ENCODE measurements at places on chromosomes 11 and 22.

GRCh38 chr22:31818481-31819392 lies 64.9 kb downstream of the DEPDC5 start:
- no peak for DNase-seq

- DNase-seq, result peak; percentile 28
Observed at GRCh38 chr22:22691716-22692701, 47.6 kb downstream of the GGTLC2 start.

- DNase-seq, result no peak
Observed at GRCh38 chr11:3950996-3951660, 95.7 kb downstream of the STIM1 start.

DNA sequence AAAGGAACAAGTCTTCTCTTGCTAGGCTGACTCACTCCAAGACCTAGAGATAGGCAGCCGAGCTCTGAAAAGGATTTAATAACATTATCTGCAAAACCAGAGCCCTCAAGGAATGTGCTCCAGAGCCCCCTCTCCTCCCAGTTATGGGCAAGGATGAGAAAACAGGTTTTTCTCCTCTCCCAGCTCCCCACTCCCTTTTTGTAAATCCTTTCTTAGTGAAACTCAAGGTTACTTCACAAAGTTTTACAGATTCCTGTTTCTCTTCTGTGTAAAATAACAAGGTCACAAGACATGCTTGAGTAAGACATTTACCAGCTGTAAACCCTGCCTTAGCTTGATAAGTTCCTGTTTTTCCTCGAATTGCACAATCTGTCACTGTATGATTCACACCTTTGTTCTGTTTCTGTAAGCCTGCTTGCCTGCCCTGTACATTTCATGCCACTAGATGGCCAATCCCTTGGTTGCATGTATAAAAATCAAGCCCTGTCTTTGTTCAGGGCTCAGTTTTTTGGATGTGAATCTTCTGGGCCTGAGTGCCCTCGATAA lies 489.4 kb downstream of the KCNA4 start:
- DNase-seq, result peak; percentile 93

DNA sequence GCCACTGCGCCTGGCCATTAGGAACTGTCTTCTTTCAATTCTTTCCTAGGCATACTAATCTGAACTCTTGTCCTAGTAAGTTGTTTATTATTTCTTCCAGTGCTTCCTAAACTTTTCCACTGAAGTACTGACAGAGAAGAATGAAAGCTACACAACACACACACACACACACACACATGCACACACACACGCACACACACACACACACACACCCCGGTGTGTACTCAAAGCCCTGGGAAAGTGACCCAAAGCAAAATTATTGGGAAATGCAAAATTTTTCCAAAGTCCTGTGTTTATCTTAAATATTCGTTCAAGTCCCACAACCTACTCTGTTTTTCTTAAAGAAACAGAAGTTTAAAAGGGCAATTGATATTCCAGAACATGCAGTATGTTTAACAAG lies 19.4 kb upstream of the SIK2 start:
- no peak for DNase-seq

- DNase-seq, result no peak
Observed at GRCh38 chr11:122670131-122670530, 14.6 kb downstream of the UBASH3B start.

DNA sequence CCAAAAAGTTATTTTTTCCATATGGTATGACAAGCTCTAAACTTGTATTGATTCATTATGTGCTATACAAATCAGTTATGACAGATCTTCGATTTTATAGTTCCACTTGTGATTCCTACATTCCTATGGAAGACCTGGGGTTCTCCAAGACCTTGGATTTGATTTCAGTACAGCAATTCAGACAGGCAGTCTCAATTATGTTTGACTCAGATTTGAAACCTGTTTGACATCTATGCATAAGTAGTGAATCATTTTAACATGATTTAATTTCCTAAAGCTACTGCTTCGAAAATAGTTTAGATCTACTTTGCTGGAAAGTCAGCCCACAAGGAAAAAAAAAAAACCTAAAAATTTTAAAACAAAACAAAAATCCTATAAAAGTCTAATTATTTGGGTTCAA lies 820.4 kb downstream of the LUZP2 start:
- DNase-seq, result no peak

GRCh38 chr22:24181996-24182899 lies 961 bp downstream of the SUSD2 start:
- no peak for DNase-seq

DNA sequence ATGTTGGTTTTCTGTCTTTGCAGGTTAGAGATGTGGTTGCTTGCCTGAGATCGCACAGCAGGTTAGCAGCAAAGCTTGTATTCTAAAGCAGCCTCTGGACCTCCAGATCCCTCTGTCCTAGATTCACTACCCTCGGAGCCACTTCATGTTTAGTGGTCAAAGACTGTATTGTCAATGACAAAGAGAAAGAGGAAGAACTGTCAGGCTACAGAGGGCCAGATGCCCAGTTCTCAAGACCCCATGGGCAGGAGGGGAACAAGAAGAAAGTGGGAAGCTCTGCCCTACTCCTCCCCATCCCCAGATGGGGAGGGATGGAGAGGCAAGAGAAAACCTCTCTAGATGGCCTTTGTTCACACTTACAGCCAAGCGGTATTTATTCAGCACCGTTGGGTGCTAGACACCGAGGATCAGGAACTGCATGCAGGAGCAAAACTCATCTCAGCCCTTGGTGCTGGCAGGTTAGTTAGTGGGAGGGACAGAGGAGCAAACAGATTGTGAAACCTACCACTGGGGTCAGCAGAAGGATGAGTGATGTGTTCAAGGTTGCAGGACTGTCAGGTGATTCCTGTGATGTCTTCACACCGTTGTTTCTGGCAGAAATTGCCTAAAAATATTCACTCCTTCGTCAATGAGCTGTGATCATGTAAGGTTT lies 38.3 kb upstream of the PTPRJ start:
- peak; percentile 60 for DNase-seq

DNA sequence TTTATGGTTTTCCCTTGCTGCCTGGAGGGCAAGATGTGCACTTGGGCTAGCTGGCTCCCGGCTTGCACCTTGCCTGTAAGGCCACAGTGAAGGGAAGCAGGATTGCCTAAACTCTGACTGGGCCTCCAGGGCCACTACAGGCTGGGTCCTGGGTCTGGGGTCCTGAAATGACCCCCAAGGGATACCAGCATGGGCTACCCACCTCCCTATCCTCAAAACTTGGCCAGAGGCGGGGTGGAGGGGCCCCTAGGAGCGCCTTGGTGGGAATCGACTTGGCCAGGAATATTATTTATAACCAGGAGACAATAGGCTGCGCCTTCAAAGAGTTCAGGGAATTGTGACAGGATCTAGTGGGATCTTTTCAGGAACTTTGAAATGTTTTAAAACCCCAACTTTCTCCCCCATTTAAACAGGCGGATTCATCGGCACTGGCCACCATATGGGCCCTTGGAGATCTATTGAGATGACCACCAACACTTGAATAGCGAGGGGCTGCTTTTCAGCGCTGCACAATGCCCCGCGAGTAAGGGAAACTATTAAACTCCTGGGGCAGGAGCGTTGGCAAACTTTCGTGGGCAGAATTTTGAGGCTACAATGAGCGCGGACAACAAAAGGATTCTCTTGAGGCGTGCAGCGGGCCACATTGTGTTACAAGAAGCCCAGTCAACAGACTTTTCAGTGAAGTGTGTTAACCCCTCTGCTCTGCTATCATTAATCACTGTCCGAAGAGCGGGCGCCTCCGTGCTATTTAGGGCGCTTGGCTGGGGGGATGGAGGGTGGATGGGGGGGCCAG lies 15.2 kb downstream of the PAX6 start:
- DNase-seq, result no peak

Measured in suppressor macrophage treated with lipopolysaccharide for 4 hours (primary cell).